ENCODE measurements at places on chromosomes 16 and 17.
A peak's percentile ranks its signal among the peaks of the same experiment; 100 is the strongest.

- DNase-seq, result peak; percentile 87
These were observed at the start of gene CACNB1 for GRCh38 chr17:39197380-39198185. Gene CACNB1, minus strand, starts transcription at chr17:39197669. Its CDS starts 174 bp downstream, at chr17:39197495.

- DNase-seq, result no peak
These were observed 101.4 kb upstream of the HSBP1 start for GRCh38 chr16:83706394-83706793.

DNA sequence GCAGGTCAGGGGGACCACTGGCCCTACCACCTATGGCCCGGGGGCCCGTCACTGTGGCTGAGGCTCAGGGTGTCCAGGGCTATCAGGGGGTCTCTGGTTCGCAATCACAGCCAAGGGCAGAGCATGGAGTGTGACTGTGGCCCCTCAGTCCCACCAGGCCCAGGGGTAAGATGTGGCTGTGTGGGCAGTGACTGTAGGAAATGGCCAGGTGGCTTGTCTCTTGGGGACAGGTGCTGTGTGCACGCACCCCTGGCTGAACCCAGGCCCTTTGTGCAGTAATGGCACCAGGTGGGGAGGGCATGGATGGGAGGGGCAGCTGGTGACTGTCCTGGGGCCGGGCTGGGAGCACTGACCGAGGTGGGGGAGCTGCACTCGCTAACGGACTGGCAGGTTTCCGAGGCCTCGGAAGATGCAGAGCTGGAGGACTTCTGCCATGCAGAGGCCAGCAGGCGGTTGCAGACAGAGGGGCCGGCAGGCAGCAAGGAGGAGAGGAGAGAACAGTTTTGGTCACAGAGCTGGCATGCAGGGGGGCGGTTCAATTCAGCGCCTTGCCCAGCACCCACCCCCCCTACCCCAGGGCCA, 18.8 kb downstream of the IL34 start:
- no peak for DNase-seq

DNA sequence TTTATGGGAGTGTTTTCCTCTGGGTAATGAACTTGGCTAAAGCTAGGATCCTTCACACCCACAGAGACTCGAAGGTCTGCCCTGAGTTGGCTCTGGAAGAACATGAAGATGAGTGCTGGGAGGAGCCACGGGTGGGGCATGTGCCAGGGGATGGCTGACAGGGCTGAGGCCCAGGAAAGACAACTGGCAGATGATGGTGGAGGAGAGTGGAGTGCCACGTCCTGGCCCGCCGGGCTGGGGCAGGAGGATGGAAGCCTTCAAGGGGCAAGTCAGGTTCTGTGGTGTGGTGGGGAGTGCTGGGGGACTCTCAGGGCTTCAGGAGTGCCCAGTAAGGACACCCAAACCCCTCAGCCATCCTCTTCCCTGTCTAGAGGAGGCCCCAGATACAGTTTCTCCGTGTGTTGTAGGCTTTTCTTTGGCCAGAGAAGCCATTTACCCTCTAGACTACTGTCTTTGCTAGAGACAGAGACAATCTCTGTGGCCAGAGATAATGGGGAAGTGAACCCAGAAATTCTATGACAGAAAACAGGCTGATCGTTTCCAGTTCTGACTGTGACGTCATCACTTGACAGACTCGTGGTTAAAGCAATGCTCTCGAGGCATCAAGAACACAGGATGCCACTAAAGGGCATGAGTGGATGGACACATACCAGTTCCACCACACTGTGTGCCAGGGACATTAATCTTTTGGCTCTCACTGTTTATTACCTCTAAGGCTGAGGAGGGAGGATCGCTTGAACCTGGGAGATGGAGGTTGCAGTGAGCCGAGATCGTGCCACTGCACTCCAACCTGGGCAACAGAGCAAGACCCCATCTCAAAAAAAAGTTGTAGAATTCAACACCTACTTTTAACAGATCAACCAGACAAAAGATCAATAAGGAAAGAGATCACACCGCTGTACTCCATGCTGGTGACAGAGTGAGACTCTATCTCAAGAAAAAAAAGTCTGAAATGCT, 18.6 kb upstream of the SLC5A10 start:
- DNase-seq, result no peak

DNA sequence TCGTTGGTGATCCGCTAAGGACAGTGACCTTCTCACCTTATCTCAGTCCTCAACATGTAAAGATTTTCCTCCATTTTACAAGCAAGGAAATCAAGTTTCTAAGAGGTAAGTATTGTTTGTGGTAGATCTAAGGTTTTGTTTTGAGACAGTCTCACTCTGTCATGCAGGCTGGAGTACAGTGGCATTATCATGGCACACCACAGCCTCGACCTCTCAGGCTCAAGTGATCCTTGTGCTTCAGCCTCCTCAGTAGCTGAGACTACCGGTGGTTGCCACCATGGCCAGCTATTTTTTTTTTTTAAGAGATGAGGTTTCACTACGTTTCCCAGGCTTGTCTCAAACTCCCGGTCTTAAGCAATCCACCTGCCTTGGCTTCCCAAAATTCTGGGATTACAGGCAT, 34.9 kb downstream of the PRKCA start:
- no peak for DNase-seq

DNA sequence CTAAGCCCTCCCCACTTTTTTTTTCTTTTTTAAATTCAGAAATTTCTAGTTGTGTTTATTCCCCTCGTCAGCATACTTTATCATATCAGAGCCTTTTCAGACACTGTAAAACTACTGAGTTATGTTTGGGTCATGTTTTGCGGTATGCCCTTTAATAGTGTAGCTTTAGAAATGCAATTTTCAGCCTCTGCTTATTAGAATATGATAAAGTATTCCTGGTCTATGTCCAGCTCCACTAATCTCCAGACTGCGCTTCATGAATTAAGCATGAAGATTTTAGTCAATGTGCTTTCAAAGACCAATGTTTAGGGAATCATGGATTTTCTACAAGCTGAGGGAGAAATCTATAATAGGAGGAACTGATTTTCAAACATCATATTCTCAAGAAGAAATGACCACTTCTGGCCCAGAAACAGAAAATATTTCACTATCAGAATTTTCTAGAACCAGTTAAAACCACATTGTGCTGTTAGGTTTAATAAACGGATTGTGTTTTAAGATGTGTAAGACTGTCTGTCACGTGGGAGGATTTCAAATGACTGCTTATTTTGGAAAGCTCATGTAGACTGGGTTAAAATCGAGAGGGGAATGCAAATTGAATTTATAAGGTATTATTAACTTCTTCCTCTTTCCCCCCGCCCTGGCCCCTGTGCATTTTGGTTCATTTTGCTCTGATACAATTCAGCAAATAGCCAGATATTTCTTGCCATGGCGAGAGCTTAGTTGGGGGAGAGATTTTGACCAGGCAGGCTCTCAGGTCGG, 498.5 kb downstream of the WWOX start:
- no peak for DNase-seq

- peak; percentile 20 for DNase-seq
These were observed 580 bp downstream of the TANC2 start for GRCh38 chr17:62966426-62967204.

DNA sequence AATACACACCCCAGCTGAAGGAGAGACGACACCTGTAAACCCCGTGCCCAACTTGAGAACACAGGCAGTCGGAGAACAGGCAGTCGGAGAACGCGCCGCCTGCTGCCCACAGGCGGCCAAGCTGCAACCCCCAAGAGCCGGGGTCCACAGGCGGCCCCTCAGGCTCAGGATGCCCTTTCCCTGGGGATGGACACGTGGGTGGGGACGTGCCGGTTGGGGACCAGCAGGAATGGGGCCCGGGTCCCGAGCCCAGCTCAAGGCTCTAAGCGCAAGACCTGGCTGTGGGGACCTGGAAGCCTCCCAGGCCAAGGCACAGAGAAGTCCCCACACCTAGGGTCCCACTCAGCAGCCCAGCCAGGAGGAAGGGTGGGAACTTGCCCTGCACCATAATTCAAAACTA, 79.5 kb upstream of the GNG13 start:
- no peak for DNase-seq

DNA sequence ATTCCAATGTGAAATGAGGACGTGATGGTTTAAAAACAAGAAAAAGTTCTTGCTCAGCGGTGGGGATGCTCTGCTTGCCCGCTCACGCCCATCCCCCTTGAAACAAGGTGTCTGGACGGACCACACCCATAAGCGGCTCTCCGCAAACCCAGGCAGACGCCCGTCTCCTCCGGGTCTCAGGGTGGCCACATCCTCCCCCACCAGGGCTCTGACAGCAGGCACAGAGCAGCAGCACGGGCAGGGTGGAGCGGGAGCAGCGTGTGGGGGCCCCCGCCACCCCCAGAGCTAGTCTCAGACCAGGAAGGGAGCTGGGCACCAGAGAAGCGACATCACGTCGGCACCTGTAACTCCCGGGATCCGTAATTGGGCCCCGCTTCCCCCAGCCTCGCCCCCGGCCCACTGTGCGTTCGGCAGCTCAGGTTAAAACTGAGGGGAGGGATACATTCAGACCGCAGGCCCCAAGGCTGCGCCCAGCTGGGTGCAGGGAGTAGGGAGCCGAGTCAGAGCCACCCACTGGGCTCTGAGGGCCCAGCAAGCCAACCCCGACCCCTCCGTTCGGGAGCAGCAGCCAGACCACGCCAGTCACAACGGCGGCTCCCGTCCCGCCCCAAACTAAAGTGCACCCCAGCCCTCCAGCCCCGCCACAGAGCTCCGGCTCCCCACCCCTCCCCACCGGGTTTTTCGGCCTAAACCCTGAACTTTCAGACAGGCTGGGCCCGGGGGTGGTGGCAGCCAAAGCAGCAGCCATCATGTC, 22.0 kb downstream of the CLUH start:
- DNase-seq, result no peak

- DNase-seq, result peak; percentile 57
These were observed 488 bp downstream of the TFAP4 start for GRCh38 chr16:4272114-4272956.

- peak; percentile 70 for DNase-seq
These were observed 20.5 kb downstream of the CDC42EP4 start for GRCh38 chr17:73291260-73291801.

DNA sequence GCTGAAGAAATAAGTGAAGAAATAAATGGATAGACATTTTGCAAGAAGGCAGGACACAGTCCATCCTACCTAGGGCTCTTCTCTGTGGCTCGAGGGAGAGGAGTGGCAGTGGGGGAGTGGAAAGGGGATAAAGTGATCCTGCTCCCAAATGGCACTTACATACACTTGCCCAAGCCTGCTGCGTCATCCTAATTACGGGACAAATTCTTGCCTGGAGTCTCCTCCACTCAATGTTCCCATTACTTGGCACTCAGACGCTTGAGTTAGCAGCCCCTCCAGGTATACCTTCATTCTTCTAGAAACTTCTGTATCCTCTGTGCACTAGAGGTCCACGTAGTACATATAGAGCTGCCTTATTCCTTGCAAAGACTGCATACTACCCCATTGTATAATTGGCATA, 15.7 kb upstream of the MAP3K14 start:
- no peak for DNase-seq

GRCh38 chr16:11495066-11495407, 91.7 kb downstream of the LITAF start:
- no peak for DNase-seq

DNA sequence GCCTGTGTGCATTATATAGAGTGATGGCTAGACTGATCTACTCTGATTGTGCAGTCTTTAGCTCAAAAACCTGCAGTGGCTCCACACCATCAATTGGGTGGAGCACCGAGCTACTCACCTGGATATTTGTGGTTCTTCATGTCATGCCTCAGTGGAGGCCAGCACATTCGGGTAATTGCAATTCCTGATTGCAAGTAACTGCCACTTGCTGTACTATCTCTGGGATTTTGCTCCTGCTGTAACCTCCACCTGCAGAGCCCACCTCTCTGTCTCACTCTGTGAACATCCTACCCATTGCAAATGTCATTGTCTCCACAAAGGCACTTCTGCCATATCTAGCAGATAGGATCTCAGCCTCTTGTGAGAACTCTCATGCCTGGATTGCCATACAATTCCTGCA, 1.7 kb upstream of the CCL1 start:
- no peak for DNase-seq

DNA sequence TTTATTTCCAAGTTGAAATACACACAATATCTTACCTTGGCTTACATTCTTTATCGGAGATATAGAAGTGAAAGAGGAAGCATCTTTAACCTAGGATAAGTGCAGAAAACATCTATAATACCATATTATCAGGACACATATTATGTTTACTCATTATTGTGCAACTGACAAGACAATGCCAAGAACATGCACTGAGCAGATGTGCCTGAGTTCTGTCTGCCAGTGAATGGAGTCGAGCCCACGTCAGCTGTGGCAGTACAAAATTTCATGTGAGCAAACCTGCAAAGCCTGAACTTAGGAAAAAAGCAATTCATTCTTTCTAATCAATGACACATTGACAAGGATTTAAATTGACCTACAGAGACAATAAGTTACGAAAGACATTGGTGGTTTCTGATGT, 154.4 kb downstream of the AXIN2 start:
- DNase-seq, result no peak

GRCh38 chr16:49523435-49524159, 150.0 kb downstream of the C16orf78 start:
- no peak for DNase-seq

All from K562 (cell line).